ENCODE measurements at places on chromosomes 7 and 10. TPM values are rescaled to one million over a fixed set of nuclear protein-coding genes. Genes with fewer than 3 reads are reported as not detected.

The IFIT1B gene
- not detected for total RNA-seq

The WAC gene
- 101 TPM for total RNA-seq

The PDIA4 gene
- 308 TPM for total RNA-seq

- no peak for DNase-seq
- no peak overlapping the region for H3K27ac ChIP-seq
- H3K27me3 ChIP-seq, result no peaks in the 10 kb centered on the region
- no peak overlapping the region for H3K4me3 ChIP-seq
- H3K36me3 ChIP-seq, result no peaks in the 10 kb centered on the region
- H3K4me1 ChIP-seq, result no peaks in the 10 kb centered on the region
Measured at GRCh38 chr10:47241256-47241655, 58.7 kb upstream of the GDF10 start.

- H3K36me3 ChIP-seq, result no peaks in the 10 kb centered on the region
- H3K4me1 ChIP-seq, result no peaks in the 10 kb centered on the region
- H3K27ac ChIP-seq, result no peak overlapping the region
- H3K4me3 ChIP-seq, result no peak overlapping the region
Measured at GRCh38 chr7:12490107-12490688, 80.3 kb upstream of the SCIN start.

DNA sequence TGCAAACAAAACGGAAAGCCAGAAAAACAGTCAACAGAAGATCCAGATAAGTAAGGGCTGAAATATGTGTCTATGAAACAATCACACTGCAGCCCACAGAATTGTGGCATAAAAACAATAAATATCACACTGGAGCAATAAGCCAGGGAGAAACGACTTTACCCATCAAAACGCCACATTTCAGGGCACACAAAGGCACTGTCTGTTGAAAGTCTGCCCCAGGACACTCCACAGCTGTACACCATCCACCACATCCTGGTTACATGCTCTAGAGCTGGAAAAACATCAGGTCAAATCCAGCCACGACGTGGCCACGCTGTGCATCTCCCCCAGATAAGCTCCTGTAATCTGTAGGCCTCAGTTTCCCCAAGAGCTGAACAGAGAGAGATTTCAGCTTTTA is 88.7 kb downstream of the COBL start:
- DNase-seq, result no peak
- no peak overlapping the region for H3K4me3 ChIP-seq
- no peaks in the 10 kb centered on the region for H3K36me3 ChIP-seq
- H3K4me1 ChIP-seq, result no peaks in the 10 kb centered on the region
- H3K27ac ChIP-seq, result no peak overlapping the region

- no peaks in the 10 kb centered on the region for H3K4me1 ChIP-seq
- DNase-seq, result peak; percentile 15
- peaks cover 4% of the 10 kb centered on the region for H3K27me3 ChIP-seq
- H3K4me3 ChIP-seq, result no peak overlapping the region
Measured at GRCh38 chr7:76225379-76225778, 23.7 kb downstream of the SRRM3 start.

DNA sequence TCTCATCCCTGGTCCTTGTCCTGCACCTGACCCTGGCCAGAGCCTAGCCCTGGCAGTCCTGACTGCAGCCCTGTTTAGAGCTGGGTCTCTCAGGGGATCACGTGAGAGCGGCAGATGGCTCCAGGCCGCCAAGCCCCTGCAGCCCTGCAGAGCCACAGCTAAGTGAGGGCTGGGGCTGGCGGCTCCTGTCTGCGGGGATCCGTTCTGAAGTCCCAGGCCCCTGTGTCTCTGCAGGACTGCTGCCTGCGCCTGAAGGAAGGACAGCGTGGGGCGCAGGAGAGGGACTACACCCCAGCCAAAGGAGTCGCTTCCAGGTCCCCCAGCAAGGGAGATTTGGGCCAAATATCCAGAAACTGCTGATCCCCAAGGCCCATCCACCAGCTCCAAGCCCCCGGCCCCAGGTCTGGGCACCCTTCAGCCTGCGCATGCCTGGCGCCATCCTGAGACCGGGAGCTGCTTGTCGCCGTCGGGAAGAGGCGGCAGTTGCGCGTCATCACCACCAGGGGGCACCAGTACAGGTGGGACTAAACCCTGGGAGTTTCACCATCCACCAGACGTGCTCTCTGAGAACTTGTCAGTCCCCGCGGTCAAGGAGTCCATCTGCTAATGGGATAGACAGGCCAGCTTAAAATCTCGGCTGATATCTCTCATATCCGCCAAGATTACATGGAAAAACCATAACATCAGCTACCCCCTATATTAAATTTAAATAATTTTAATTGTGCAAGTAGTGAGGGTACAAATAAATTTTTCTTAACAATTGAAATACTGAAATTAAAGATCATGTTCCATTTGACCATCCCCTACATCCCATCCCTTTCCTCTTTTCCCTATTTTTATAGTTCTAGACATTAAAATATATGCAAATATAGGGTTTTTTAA is 25.1 kb upstream of the GHRHR start:
- H3K36me3 ChIP-seq, result no peaks in the 10 kb centered on the region
- H3K4me1 ChIP-seq, result no peaks in the 10 kb centered on the region
- no peak overlapping the region for H3K27ac ChIP-seq
- peak; percentile 78 for DNase-seq
- peaks cover 45% of the 10 kb centered on the region for H3K27me3 ChIP-seq
- H3K4me3 ChIP-seq, result no peak overlapping the region

DNA sequence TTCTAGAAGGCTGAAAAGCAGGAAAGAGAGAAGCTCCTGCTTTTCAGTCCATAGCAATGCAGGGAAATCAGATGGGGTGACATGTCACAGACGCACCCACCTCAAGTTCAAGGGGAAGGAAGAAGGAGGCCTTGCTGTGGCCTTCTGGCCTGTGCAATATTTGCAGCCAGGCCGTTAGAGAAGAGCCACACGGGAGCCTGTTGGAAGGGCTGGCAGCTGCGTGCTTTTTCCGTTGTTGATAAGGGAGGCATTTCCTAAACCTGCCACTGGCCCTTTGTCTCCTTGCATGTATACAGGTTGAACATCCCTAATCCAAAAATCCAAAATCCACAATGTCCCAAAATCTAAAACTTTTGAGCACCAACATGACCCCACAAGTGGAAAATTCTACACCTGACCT is 492.5 kb upstream of the ZMIZ1 start:
- no peak for DNase-seq
- H3K4me1 ChIP-seq, result no peaks in the 10 kb centered on the region
- H3K27ac ChIP-seq, result no peak overlapping the region
- H3K4me3 ChIP-seq, result no peak overlapping the region

DNA sequence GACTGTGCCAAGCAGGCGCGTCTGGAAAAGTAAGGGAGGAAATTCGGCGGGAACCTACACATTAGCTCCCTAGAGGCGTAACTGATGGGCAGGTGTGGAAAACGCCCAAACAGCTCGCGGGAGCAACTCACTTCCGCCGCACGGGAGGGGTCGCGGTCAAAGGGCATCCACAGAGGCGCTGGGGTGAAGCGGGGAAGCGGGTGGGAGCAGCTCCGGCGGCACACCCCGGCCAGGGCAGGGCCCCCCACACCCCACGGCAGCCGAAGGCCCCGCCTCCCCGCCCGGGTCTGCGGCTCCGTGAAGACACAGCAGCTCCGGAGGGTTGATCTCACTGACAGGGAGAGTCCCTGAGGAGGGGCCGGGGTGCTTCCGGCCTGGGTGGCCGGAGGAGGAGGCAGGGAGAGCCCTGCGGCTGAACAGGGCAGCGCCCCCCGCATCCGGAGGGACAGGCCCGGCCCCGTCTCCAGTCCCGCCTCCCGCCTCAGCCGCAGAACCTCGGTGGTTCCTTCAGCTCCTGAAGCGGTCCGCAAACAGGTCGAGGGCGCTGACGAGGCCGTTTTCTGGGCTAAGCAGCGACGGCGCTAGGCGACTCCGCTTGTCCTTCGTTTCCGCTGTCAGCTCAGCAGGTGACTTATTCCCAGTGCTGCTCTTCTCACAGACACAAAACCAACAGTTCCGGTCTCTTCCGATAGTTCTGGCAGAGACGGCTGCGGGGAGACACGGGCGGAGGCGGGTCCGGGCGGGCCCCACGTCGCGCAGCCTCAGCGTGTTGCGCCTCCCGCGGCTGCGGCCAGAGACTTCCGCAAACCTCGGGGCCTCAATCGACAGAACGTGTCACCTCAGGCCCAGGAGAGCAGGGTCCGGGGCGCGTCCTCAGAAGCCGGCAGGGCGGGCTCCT is 276.1 kb downstream of the DNAJB6 start:
- DNase-seq, result no peak
- H3K36me3 ChIP-seq, result no peaks in the 10 kb centered on the region
- H3K27ac ChIP-seq, result no peak overlapping the region
- no peak overlapping the region for H3K4me3 ChIP-seq
- H3K27me3 ChIP-seq, result peaks cover 4% of the 10 kb centered on the region
- no peaks in the 10 kb centered on the region for H3K4me1 ChIP-seq

DNA sequence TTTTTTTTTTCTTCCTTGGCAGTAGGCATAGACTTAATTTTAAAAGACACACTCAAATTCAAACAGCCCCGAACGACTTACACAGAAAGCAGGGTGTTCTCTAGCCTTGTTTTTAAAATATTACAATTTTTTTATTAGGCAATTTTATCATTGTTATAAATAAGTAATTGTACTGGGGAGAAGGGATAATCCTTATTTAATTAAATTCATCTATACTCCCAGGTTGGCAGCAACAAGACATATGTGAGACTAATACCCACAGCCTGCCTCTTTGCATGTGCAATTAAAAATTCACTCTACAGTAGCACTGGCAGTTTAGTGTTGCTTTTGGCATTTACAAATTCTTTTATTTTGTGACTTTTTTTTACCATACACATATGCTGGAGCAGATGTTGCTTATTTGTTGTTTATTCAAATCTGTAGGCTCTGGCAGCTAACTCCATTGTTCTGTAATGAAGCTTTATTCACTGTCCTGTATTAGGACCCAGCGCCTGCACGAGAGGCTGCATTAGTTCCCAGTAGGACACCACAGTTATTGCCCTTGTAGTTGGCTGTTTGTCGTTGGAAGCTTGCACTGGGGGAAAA is 84.9 kb upstream of the PPP1R17 start:
- H3K36me3 ChIP-seq, result no peaks in the 10 kb centered on the region
- H3K27ac ChIP-seq, result no peak overlapping the region
- H3K4me1 ChIP-seq, result no peaks in the 10 kb centered on the region
- no peak for DNase-seq
- H3K27me3 ChIP-seq, result no peaks in the 10 kb centered on the region

DNA sequence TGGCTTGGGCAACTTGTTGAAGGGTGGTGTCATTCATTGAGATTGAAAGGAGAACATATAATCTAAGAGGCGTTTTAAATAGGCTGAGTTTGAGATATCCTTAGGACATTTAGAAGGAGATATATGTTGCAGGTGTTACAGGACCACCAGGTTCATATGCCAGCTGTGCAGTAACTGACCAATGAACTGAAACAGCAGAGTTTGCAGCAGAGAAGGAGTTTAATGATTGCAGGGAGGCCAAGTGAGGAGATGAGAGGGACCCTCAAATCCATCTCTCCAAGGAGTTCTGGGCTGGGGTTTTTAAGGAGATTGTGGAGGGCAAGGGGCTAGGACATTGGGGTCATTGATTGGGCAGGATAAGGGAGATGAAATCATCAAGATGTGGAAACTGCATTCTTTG is 74.5 kb downstream of the SEC23IP start:
- no peak overlapping the region for H3K27ac ChIP-seq
- DNase-seq, result no peak
- H3K4me3 ChIP-seq, result no peak overlapping the region
- H3K36me3 ChIP-seq, result no peaks in the 10 kb centered on the region
- no peaks in the 10 kb centered on the region for H3K4me1 ChIP-seq

- H3K36me3 ChIP-seq, result peaks cover 21% of the 10 kb centered on the region
- DNase-seq, result no peak
- H3K4me1 ChIP-seq, result no peaks in the 10 kb centered on the region
- H3K4me3 ChIP-seq, result no peak overlapping the region
Measured at GRCh38 chr10:125113691-125114371, 46.5 kb downstream of the CTBP2 start.

DNA sequence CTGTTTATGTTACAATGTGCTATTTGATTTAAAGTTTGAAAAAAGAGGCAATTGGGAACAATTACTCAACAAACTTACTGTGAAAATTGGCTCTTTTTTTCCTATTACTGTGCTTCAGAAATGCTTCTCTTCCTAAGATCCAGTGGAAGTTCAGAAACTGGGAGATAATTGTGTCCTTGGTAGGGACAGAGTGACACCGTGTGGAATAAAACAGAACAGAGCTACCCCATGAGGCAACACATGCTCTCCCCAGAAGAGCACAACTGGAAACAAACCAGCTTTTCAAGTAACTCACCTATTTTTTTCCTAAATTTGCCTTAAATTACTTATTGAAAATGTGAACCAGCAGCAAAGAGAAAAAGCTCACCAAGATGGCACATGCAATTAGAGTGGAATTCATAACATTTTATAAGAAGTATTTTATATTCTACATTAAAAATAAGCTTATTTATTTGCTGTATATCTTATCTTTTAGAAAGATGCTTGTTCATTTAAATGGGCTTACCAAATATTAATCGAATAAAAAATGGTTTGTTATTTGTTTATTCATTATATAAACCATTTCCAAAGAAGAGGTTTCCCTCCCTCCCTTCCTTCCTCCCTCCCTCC is 346.1 kb upstream of the ANKRD30A start:
- H3K4me3 ChIP-seq, result no peak overlapping the region
- H3K27me3 ChIP-seq, result no peaks in the 10 kb centered on the region
- peak; percentile 87 for DNase-seq
- no peak overlapping the region for H3K27ac ChIP-seq
- H3K36me3 ChIP-seq, result no peaks in the 10 kb centered on the region

DNA sequence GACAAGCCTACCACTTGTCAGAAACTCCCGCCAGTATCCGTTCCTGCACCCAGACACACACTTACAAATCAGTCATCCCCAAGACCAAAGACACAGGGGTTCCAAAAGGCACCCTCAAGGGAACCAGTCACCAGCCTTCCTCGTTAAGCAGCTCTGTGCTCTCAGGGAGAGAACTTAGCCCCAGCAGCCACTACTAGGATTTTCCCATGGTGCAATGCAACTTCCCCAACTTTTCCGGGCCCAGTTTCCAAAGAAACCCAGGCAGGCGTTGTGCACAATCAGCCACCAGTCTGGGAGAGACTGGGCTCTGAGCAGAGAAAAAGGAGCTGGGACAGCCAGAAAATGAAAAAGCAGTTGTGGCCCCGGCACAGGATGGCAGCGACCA is 1.2 kb downstream of the DLG5 start:
- H3K4me3 ChIP-seq, result peak overlapping the region; percentile 53
- H3K36me3 ChIP-seq, result no peaks in the 10 kb centered on the region
- DNase-seq, result peak; percentile 17
- peaks cover 14% of the 10 kb centered on the region for H3K4me1 ChIP-seq

- no peaks in the 10 kb centered on the region for H3K36me3 ChIP-seq
- H3K27me3 ChIP-seq, result no peaks in the 10 kb centered on the region
- H3K4me3 ChIP-seq, result no peak overlapping the region
- no peaks in the 10 kb centered on the region for H3K4me1 ChIP-seq
Measured at GRCh38 chr7:135467207-135467711, 42.6 kb downstream of the CNOT4 start.

- no peaks in the 10 kb centered on the region for H3K36me3 ChIP-seq
- H3K4me1 ChIP-seq, result peaks cover 30% of the 10 kb centered on the region
- DNase-seq, result peak; percentile 88
- H3K4me3 ChIP-seq, result no peak overlapping the region
- H3K27me3 ChIP-seq, result no peaks in the 10 kb centered on the region
- peak overlapping the region; percentile 89 for H3K27ac ChIP-seq
Measured at GRCh38 chr7:106591146-106591545, 69.8 kb downstream of the CCDC71L start.

Measured in endothelial cell of umbilical vein (primary cell).